ENCODE measurements at places on chromosomes 5 and 9.

DNA sequence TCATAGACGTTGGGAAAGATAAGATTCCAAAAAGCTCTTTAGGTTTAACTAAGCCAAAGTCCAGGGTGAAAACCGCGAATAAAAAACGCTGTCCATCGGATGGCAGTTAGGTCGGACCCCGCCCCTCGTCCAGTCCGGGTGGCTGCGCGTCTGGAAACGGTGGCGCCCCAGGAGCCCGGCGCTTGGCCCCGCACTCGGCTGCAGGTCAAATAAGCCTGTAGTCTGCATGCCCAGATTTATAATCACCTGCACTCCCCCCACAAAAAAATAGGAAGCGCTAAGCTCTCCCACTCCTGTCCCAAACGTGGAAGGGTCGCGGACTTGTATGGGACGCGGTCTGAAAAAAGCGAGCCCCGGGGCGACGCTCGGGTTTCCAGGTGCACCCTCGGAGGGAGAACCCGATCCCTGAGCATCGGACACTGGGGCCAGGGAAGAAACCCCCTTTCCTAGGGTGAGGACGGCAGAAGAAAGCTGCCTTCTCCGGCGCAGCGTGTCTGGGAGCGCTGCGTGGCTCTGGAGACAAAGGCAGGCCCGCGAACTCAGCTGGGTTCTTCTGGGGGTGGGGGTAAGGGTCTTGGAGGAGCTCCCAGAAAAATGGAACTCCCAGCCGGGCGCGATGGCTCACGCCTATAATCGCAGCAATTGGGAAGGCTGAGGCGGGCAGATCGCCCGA is 923 bp upstream of the ZBTB5 start:
- no peak for DNase-seq

- no peak for DNase-seq
Observed at GRCh38 chr5:135887881-135888614, 7.6 kb downstream of the IL9 start.

GRCh38 chr5:139975306-139975705 is 67.8 kb downstream of the NRG2 start:
- DNase-seq = no peak

DNA sequence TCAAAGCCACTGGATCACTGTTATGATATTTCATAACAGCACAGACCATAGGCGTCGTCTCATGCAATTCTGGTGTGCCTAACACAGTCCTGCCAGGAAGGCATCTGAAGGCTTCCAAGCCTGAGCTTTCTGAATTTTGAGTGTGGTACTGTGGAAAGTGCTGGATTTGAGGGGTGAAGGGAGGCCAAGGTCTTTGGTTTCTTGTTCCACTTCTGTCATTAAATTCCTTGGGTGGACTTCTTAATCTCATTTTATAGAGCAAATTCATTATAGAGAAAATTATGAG is 441.3 kb upstream of the PIK3R1 start:
- DNase-seq = no peak

DNA sequence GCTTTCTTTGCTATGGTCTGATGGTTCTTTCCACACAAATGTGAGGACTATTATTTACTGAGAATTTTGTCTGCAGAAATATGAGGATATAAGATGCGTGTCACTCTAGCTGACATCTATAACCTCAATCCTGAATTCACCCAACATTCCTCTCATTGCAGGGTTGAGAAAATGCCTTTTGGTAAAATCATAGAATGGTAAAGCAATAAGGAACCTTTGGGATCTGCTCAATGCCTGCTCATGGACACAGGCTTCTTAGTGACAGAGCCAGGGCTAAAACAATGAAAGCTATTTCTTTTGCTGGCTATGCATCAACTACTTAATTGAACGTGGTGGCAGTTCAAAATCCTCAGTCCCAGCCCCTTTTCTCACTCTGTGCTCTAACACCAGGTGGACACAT is 199.6 kb downstream of the GAS1 start:
- DNase-seq = no peak

GRCh38 chr9:136372561-136373299 is 739 bp downstream of the CARD9 start:
- no peak for DNase-seq

DNA sequence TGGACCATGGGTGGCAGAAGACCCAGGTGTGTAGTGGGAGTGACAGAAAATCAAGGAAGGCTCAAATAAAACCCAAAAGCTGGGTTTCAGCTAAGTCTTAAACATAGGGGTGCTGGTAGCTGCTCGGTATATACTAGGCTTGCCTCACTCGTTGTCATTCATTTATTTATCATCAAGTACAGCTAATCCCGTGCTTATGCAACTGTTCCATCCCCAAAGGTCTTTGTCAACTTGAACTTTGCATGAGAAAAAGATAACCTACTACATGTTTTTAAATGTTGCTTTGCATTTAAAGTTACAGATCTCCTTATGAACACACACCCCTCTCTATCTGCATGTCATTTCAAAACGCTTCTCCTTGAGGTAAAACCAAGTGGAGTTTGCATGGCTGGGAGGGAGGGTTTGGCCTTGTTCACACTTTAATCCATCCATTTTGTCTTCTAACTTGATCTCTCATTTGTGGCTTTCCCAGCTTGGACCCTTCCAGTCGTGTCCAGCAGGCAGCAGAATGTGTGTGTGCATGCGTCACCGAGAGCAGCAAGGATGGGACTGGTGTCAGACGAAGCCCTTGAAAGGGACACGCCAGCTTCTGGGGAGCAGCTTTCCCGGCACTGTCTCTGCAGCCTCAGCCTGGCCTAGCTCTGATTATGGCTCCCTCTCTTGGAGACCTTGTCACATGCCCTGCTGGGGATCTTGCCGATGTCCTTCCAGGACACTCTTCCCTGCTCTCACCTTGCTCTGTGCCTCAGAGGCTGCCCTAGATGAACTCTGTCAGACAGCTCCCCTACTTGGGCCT is 133.5 kb downstream of the GADD45G start:
- DNase-seq = no peak

DNA sequence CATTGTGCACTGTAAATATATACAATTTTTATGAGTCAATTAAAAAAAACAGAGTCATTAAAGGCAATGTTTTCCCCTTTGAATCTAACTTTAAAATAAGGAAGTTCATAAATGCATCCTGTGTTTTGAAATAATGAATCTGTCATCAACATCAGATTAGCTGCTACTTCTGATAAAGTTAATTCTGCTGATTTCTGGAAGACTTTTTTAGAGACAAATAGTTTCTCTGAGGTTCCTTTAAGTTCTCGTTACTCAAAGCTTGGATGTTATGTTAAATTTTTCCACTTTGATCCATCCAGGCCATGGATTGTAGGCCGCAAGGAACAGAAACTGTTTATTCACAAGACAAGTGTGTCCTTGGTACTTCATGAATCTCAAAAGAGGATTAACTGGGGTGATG is 115.5 kb downstream of the CARTPT start:
- no peak for DNase-seq

- DNase-seq = no peak
Observed at GRCh38 chr5:17069995-17070511, 134.0 kb upstream of the MYO10 start.

DNA sequence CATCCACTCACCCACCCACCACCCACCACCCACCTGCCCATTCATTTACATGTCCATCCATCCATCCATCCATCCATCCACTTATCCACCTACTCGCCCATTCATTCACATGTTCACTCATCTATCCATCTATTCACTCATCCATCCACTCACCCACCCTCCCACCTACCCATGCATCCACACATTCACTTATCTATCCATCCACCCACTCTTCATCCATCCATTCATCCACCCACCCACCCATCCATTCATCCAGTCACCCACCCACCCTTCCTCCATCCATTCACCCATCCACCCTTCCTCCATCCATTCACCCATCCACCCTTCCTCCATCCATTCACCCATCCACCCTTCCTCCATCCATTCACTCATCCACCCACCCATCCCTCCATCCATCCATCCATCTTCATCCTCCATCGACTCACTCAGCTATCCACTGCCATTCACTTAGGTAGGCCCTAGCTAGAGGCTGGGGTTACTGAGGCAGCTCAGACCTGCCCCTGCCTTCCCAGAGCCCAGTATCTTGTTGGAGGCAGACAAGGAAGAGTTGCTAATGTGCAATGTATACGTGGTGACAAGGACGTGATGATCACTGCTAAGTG is 12.7 kb downstream of the TSPAN17 start:
- DNase-seq = no peak

DNA sequence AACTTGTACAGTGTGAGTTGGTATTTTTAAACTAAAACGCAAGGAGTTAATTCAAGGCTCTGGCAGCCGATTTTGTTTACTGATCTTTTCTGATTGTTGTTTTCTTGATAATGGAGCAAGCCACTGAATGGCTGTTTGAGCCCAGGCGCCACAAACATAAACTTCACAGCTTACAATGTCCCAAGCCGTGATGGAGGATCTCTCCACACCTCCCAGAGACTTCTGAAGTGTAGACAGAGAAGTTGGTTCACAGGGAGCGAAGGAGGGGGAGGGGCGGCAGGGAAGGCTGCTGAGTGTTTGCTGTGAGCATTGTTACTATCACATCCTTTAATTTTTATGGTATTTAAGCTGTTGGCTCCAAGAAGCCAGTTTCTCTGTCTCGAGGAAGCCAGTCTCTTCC is 14.7 kb downstream of the ISL1 start:
- no peak for DNase-seq

DNA sequence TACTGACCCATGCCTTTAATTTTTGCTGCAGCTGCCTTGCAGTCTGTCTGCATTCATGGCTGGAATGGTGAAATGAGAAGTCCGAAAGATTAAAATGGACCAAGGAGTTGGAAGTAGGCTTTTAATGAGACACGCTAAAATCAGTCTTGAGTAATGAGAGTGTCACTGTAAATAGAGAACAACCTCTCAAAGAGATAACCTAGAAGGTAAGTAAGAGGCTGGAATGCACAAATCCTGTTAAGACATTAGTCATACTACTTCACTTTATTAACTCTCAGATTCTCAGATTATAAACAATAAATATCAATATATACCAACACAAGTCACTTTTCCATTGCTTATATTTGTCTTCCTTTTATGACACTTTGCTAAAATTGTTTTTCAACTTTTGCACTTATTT is 880.6 kb upstream of the C9orf72 start:
- DNase-seq = no peak

DNA sequence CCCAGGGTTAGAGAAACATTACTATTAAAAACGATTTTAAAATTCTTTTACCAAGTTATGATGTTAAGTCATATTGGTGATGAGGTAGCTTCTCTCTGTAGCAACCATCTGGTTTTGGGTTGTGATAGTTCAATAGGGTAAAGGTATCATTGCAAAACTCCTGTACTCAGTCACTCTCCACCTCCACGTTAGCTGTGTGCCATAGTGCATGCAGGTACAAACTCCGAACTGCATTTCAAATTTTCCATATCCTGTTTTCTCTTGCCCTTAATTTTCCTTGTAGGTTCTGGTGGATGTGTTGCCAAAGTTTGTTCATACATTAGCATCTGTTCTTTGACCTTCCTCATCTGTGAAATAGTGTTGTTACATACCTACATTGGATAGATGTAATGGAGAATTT is 53.1 kb upstream of the ARRDC3 start:
- no peak for DNase-seq

DNA sequence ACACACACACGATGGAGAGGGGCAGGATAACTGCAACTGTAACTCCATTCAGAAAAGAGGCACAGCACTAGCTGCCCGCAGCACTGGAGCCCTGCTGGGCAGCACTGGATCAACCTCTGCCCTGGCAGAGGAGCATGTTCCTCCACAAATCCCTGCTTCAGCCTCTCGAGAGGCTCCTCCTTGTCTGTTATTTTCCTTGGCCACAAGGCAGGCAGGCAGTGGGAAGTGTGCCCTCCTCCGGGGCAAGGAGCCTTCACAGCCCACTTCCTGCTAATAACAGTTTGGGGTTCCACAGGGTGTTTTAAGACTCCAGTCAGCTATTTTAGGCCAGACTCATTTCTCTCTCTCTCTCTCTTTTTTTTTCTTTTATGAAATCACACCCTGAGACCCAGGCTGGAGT is 11.8 kb downstream of the FXN start:
- no peak for DNase-seq

DNA sequence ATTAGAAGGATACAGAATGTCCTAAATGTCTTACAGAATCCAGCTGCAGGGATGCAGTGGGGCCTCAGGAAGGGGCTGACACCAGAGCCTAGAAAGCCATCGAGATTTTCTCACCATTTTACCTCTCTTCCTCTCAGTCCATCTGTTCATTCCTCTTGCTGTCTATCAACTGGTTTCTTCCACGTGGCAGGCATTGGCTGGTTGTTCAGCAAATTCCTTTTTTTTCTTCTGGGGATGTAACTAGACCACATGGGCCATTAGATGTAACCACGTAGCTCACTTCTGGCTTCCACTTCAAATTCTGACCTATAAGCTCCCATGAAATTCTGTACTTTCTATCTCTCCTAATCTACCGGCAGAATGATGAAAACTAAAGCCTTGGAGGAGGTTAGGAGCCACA is 93.6 kb upstream of the MTAP start:
- no peak for DNase-seq

DNA sequence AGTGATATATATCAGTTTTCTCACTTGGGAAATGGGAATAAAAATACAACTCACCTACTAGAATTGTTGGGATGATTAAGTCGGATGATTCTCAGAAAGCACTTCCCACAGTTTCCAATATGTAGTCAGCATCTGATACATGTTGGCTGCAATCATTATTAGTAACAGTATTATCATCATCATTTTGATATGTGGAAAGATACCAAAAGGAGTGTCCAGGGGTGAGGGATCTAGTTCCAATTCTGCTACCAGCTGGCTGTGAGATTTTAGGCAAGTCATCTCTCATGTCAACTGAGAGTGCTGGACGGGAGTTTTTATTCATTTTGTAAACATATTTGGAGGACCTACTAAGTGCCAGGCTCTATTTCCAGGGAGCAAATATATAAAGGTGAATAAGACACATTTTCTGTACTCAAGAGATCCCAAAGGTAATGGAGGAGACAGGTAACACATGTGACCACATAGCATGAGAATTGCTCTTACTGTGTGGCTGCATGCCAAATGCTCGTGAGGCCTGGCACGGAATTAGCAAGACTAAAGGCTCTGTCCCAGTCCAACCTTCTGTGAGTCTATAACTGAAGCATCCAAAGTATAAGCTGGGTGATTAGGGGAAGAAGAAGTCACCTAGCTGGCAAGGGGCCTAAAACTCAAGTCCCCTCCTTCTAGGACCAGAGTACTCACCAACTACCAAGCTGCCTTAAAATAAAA is 83.0 kb downstream of the GRIA1 start:
- peak; percentile 21 for DNase-seq

GRCh38 chr9:27276193-27277030 is 20.5 kb downstream of the EQTN start:
- DNase-seq = peak; percentile 5

DNA sequence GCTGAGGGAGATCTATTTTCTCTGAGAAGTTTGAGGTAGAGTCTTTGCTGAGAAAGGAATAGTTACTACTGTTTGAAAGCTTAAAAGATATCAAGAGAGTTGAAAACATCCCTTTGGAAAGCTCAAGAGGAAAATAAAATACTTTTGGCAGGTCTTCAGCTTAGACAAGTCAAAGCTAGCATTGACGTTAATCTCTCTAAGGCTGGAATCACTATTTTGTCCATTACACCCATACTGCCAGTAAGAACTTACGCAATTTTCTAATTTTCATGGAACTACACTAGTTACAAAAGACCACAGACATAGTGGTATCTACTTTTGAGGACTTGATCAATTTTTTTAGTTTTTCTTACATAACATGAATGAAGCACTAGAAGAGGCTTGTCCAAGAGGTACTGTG is 494.9 kb downstream of the PSAT1 start:
- no peak for DNase-seq
